ENCODE measurements at places on chromosomes 13 and 19.

DNA sequence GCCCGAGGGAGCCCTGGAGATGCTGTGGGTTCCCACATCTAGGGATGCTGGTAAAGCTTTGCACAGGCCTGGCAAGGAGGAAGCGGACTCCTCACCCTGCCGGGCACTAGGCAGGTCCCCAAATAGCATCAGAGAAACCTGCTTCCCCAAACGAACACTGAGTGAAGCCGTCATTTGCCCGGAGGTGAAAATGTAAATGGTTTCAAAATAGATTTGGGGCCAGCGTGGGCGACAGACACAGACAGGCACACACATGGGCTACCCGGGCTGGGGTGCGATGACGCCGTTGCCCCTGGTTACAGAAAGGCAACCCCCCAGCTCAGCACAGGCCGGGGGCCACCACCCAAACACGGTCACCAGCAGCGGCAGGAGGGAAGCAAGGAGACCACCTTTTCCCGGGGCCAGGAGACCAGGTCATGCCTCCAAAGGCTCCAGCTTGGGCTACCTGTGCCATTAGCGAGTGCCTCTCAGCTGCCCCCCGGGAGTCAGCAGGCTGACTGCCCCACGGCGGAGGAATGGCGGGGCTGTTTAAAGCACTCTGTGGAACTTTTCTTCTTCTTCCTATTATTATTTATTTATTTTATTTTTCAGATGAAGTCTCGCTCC lies 47.5 kb upstream of the NDUFS7 start:
- no peak for DNase-seq

GRCh38 chr13:20441879-20442278 lies 83.8 kb downstream of the CRYL1 start:
- no peak for DNase-seq

DNA sequence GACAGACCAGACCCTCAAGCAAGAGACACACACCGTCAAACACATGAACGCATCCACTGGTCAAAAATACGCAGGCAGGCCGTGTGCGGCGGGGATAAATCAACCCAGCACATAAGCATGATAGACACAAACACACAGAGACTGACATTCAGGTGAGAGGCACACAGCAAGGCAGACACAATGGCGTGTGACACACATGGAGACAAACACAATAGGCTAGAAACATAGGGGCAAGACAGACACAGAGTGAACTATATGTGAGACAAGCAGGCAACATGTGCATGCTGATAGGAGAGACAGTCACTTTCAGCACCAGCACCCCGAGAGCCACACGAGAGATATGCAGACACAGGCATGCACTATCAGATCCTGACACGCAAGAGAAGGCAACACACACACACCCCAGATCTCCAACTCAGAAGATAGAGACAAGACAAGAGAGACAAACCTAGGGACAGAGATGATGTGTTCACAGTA lies 6.9 kb upstream of the JUNB start:
- no peak for DNase-seq

GRCh38 chr19:42191855-42192254 lies 25.6 kb downstream of the DEDD2 start:
- DNase-seq: peak; percentile 60

DNA sequence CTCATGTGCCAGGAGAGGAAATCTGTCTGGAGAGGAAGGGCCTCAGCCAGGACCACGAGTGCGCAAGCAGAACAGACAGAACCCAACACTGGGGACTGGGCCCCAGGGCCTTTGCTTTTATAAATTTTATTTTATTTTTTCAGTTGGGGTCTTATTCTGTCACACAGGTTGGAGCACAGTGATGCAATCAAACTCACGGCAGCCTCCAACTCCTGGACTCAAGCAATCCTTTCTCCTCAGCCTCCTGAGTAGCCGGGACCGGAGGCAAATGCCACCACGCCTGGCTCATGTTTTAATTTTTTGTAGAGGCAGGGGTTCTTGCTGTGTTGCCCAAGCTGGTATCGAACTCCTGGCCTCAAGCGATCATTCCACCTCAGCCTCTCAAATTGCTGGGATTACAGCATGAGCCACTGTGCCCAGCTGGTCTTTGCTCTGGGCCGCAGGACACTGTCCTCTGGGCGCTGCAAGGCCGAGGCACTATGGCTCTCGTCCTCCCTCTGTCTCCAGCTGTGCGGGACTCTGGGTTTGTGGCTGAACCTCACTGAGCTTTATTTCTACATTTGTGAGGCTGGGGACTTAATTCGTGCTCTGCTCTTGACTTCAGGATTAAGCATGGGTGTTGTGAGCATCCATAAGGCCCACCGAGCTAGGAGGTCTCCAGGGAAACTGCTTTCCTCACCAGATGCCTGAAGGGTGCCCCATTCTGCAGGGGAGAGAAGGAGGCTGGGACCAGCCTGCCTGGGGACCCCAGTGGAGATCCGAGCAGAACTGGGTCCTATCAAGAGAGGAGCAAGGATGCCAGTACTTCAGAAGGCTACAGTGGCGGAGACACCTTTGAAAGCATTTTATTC lies 144.2 kb upstream of the VSTM2B start:
- no peak for DNase-seq
